ENCODE measurements at places on chromosomes 16 and 17.

DNA sequence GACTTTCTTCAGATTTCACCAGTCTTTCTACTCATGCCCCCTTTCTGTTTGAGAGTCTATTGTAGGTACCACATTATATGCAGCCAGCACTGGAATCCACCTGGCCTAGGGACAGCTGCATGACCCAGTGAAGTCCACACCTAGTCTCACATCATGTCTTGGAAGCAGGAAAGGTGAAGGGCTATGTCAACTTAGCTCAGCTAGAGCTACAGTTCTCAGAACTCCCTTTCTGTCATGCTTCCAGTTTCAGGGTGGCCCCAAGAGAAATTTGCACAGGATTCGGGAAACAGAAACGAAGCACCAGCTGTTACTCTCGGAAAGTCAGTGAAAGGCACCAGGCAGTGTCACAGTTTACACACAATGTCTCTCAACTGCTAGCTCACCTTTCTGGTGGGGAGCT, 51.6 kb upstream of the NLRP1 start:
- no peak for DNase-seq

GRCh38 chr16:66120656-66121055, 245.8 kb upstream of the CDH5 start:
- DNase-seq = no peak

GRCh38 chr17:12826431-12826830, 37.1 kb downstream of the ARHGAP44 start:
- DNase-seq = no peak

GRCh38 chr17:77449908-77450741, 309.4 kb downstream of the SEC14L1 start:
- peak; percentile 76 for DNase-seq

DNA sequence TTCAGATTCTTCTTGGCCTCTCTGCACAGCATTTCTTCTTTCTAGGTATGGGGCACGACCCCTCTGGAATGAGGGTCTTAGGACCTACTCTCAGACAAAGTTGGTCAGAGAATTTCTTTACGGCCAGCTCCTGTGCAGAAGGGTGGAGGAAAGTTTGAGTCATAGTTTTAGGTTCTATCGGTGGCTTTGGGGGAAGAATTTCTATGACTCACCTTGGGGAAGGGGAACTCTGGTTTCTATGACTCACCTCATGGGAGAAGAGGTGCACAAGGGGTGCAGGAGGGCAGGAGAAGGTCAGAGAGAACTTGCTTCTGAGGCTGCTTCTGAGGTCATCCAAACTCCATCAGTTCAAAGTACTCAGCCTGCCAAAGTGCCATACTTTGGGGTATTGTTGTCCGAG, 2.5 kb upstream of the ABCC12 start:
- no peak for DNase-seq

Measured in Caco-2 (cell line).